GM23248 (cell line): ENCODE measurements at places on chromosomes 2 and 18.
A peak's percentile ranks its signal among the peaks of the same experiment; 100 is the strongest.

DNA sequence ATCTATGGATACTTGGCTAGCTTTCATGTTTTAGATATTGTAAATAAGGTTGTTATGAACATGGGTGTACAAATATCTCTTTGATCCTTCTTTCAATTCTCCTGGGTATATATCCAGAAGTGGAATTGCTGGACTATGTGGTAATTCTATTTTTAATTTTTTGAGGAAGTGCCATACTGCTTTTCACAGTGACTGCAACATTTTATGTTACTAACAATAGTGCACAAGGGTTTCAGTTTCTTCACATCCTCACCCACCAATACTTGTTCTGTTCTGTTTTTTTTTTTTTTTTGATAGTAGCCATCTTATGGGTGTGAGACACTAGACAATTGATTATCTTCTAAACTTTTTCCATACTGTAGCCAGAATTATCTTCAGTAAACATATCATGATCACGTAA lies 17.3 kb upstream of the NEUROD1 start:
- DNase-seq, result no peak

GRCh38 chr2:97750017-97750416 lies 36.6 kb downstream of the ZAP70 start:
- no peak for DNase-seq

DNA sequence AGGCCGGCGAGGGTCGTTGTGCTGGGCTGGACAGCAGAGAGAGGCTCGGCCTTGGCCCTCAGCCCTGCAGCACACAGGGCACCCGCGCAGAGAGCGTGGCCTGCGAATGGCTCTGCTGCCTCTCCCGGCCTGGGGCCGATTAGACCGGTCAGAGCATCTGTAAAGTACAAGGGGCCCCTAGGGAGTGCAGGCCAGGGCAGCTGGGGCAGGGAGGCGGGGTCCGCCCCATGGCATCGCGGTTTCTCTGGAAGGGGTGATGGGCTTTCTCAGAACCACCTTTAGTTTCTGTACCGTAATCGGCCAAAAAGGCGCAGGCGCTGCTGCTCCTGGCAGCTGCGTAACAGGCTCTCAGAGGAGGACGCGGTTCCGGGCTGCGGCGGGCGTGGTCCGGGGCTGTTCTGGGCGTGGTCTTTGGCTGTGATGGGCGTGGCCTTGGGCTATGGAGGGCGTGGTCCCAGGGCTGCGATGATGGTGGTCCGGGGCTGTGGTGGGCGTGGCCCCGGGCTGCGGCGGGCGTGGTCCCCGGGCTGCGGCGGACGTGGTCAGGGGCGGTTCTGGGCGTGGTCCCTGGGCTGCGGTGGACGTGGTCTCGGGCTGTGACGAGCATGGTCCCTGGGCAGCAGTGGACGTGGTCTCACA lies 1.5 kb upstream of the GPR148 start:
- peak; percentile 87 for DNase-seq

- peak; percentile 27 for DNase-seq
Measured at GRCh38 chr2:191869178-191869577, 22.3 kb upstream of the CAVIN2 start.

- DNase-seq, result no peak
Measured at GRCh38 chr2:179741317-179741716, 120.1 kb downstream of the ZNF385B start.

- DNase-seq, result no peak
Measured at GRCh38 chr2:21034156-21034971, 9.5 kb downstream of the APOB start.

DNA sequence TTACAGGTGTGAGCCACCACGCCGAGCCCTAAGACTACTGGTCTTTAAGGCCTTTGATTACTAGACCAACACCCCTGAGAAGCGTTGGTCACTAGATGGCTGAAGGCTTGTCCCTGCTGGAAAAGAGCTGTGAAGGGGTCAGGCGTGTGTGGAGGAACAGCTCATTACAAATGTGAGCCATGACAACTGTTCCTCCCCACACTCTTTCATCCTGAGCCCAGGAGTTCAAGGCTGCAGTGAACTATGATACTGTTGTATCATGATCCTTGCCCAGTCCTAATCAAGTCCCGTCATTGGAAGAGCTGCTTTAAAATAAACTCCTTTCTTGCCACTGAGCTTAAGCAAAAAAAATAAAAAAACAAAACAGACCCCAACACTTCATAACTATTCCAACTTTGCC lies 19.5 kb upstream of the MCFD2 start:
- no peak for DNase-seq

DNA sequence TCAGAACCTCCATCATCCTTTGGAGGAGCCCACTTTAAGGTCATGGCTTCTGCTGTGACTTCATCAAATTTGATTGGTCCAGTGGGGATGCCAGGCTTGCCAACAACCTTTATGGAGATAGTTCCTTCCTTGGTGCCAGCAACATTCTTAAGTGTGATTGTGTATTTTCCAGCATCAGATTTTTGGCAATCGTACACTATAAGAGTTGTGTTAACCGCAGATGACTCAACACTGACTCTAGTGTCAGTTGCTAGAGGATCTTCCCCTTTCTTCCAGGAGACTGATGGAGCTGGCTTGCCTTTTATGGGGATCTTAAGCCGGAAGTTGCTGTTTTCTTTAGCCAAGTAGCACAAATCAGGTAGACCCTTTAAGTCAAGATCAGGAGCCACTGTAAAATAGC lies 98.7 kb downstream of the PLEKHA3 start:
- peak; percentile 30 for DNase-seq

DNA sequence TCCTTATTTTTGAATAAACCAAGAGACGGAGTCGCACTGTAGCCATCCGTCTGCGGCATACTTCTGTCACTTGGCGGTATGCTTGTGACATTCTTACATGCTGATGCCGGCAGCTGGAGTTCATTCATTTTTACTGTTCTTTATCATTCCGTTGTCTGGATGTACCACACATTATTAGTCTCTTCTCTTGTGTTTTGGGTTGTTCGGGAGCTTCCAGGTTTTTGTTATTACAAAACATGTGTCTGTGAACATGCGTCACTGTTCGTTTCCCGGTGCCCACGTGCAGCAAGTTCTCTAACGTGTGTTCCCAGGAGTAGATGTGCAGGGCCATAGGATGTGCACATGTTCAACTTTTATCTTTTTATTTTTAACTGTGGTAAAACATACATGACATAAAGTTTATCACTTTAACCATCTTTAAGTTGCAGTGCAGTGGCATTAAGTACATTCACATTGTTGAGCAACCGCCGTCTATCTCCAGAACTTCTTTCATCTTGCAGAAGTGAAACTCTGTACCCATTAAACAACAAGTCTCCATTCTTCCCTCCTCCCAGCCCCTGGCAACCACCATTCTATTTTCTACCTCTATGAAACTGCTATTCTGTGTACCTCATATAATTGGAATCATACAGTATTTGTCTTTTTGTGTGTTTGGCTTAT lies 40.1 kb downstream of the MTCL1 start:
- DNase-seq, result peak; percentile 88

DNA sequence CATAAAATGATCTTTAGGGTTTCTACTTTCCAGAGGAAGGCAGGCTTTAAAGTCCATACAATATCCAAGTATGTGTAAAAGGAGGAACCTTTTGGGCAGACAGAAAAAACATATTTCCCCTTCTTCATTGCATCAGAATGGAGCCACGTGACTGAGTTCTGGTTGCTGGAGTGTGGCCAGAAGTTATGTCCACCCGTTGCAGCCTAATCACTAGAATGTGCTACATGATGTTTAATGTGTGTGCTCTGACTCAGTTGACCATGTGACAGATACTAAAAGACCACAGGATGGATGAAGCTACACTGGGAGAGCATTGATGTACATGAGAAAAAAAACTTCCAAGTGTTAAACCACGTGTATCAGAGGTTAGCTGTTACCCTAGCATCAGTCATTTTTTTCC lies 460.9 kb downstream of the RIT2 start:
- DNase-seq, result peak; percentile 4

- no peak for DNase-seq
Measured at GRCh38 chr2:134712299-134712698, 6.5 kb downstream of the TMEM163 start.

- no peak for DNase-seq
Measured at GRCh38 chr2:144621266-144621665, 101.3 kb upstream of the ZEB2 start.
